ENCODE measurements at places on chromosomes 12 and 14.

DNA sequence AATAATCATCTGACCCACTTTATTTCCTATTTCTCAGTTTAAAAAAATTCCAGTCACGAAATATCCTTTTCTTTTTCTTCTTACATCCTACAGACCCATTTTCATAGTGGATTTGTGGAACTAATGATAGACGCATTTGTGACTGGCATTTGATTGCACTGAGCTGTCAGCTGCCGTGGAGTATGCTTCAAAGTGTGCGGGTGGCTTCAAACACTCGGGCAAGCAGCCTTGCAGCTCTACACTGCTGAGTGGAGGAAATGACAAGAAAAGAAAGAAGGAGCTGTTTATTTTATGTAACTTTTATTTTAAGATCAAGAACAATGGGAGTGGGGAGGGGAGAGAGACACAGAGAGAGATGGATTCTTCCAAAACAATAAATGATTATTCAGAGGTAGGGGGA, 112.8 kb upstream of the NAP1L1 start:
- no peak for DNase-seq

DNA sequence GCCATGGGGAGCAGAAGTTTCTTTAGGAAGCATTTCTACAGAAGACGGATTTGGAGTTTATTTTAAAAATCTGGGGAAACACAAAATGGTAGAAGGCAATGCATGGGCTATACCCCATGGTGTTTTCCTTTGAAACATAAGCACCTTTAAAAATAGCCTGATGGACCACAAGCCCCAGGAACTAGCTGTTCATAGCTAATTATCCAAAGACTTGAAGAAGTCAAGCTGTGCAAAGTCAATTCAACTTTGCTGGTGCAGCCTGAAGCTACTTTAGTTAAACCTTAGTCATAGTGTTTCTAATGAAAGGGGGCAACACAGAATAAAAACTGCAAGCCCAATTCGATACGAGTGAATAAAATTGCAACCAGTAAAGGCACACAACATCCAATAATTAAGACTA, 732.5 kb downstream of the GALC start:
- no peak for DNase-seq

DNA sequence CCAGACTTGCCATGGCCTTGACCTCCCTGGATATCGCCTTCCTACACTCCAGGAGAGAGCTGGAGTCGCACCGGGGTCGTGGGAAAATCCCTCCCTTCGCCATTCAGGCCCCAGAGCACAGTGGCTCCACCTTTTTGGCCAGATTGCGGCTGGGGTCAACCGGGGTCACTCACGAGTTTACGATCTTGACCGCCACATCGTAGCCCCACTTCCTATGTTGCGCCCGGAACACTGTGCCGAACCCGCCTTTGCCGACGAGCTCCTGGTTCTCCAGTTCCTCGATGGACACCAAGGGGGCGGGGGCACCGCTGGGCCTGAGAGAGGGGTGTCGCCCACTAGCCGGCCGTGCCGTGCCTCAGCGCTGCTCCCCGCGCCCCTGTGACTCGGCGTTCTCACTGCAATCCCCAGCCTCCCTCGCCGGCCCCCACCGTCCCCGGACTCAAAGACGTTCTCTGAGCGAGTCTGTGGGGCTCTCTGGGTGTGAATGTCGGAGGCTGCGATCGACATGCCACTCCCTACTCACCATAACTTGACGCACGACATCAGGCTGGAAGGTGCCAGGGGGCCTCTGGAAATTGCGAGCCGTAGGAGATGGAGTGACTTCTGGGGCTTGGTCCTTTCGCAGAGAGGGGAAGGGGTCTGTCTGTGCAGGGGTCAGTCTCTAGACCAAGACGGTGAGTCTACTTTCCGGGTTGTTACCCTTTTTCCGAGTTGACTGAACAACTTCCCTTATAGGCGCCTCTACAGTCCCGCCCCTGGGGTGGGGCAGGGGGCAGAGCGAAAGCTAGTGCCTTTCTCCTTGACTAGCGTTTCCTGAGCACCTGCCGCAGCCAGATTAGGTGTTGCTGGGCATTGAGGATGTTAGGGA, at the start of gene RIPK3:
RIPK3 (minus strand) TSS at position 708 of the 868 bp plus-strand sequence; CDS start at position 543, 165 bp downstream.
- DNase-seq: peak; percentile 69

- no peak for DNase-seq
Observed at GRCh38 chr14:91963465-91963864, 16.0 kb upstream of the FBLN5 start.

DNA sequence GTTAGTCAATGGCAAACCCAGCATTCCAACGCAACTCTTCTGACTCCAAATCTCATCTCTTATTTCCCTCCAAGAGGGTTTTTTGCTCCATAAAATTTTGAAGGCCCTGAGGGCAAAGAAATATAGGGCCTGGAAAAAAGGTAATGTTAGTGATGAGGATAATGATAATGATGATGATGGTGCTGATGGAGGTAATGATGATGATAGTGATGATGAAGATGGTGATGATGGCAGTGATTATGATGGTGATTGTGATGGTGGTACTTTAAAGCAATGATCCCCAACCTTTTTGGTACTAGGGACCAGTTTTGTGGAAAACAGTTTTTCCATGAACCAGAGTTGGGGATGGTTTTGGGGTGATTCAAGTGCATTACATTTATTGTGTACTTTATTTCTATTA, 50.1 kb downstream of the TMX1 start:
- no peak for DNase-seq

GRCh38 chr14:93035917-93036651, 79.6 kb downstream of the ITPK1 start:
- DNase-seq: peak; percentile 8
